ENCODE measurements at places on chromosomes 4 and X.

DNA sequence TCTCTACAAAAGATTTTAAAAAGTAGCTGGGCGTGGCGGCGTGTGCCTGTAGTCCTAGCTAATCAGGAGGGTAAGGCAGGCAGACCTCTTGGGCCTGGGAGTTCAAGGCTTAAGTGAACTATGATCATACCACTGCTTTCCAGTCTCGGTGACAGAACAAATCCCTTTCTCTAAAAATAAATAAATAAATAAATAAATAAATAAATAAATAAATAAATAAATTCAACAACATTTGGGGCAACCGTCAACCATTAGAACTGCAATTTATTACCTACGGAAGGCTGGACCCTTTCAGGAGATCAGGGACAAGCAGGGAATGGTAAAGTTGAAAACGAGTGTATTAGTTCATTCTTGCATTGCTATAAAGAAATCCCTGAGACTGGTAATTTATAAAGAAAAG is 136.2 kb upstream of the USP9X start:
- DNase-seq, result no peak

GRCh38 chr4:19944806-19945205 is 306.9 kb upstream of the SLIT2 start:
- no peak for DNase-seq

DNA sequence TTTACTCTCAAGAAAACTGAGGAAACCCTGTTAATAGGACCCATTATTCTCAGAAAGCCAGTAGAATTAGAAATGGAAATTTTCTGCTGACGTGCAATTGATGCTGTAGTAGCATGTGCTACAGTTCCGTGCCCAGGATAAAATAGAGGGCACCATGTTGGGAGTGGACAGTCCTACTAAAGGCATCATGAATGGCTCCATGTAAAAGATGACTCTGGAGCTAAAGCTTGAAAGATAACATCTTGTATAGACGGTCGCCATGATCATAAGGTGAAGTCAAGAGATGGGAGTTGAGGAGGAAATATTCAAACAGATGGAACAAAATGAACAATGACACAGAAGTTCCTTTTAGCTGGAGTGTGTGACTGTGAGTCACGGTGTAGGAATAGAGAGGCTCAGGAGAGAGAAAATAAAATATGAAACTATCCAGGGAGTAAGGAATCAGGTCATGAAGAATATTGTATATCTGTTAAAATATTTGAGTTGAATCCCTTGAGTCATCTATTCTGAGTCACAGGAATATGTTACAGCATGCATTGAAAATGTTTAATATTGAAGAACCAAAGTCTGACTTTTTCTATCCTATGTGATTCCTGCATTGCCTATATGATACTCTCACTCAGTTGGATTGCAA is 31.8 kb downstream of the ANXA10 start:
- peak; percentile 83 for DNase-seq

DNA sequence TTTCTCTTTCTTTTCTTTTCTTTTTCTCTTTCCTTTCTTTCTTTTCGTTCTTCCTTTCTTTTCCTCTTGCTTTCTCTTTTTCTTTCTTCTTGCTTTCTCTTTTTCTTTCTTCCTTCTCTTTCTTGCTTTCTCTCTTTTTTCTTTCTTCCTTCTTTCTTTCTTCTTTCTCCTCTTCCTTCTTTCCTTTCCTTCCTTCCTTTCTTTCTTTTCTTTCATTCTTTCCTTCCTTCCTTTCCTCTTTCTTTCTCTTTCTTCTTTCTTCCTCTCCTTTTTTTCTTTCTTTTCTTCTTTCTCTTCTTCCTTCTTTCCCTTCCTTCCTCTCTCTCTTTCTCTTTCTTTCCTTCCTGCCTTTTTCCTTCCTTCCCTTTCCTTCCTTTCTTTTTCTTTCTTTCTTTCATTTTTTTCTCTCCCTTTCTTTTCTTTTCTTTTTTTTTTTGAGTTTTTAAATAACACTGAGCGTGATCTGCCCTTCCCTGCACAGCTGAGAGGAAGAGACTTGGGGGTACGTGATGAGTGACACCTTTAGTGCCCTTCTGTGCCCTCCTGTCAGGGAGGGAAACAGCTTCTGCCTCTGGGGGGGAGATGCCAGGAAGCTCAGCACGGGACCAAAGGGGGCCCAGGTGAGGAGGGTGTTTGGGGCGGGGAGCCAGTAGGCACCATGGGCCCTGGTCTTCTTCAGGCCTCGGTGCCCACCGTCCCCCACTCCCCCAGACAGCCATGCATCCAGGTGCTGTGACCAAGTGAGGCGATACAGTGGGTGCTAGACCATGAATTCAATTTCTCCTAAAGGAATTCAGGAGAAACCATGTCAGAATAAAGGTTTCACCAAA is 36.6 kb upstream of the CDKN2AIP start:
- DNase-seq, result no peak

- peak; percentile 51 for DNase-seq
These were observed 36.7 kb upstream of the HDAC8 start for GRCh38 chrX:72609313-72609712.

DNA sequence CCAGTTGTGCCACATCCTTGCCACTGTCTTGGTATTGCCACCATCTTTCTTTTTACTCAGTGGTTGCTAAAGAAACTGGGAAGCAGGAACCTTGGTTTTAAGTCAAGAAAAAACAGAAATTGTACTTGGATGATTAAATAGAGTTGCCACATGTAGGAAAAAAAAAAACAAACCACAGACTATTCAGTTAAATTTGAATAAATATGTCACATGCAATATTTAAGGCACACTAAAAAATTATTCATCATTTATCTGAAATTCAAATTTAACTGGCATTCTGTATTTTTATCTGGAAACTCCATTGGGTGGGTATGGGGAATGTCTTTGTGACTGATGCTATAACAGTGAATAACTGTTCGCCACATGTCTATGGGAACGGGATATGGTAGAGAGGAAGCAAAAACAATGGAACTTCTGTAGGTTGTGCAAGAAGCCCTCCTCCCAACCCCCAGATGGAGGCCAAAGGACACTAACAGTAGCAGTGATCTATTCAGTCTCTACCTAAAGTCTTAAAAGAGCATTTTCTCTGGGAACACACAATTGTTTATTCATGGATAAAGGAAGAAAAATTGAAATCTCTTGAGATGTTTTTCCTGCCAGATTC is 57.0 kb upstream of the PLAC8 start:
- peak; percentile 50 for DNase-seq

GRCh38 chr4:1166509-1167243 is 5.7 kb downstream of the SPON2 start:
- DNase-seq, result no peak

GRCh38 chrX:28542791-28543190 is 44.5 kb upstream of the IL1RAPL1 start:
- no peak for DNase-seq

All from cardiac fibroblast (primary cell).